ENCODE measurements at places on chromosomes 4 and X.

DNA sequence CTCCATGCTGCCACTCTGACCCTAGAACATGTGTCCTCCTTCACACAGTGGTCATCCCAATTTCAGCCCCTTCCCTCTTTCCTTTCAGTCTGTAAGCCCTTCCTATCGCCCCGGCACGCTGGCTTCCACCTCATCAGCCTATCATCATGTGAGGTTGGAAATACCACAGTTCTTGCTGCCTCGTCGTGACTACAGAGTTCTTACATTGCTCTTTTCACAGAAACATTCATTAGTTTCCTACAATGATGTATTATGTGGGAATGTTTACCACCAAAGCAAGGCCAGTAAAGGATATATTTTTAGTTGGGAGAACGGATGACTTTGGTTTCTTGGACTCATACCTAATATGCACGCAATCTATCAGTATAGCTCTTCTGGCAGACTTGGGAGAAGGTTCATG, 169.5 kb upstream of the BOD1L1 start:
- DNase-seq: no peak

DNA sequence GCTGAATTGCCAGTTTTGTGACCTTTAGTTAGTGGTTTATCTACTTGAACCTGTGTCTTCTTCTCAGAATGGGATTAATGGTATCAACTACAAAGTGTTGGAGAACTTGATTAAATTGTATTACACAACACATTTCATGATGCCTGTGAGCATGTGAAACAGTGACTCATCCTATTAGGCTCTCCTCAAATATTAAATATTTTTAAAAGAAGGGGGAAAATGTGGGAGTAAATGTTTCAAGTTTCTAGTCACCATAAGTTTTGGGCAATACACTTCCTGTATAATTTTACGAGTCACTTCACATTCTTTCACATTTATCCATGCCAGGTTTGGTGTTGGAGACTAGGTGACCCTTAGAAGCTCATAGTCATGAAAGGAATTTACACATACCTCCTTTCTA, 147.0 kb downstream of the HS3ST1 start:
- no peak for DNase-seq

DNA sequence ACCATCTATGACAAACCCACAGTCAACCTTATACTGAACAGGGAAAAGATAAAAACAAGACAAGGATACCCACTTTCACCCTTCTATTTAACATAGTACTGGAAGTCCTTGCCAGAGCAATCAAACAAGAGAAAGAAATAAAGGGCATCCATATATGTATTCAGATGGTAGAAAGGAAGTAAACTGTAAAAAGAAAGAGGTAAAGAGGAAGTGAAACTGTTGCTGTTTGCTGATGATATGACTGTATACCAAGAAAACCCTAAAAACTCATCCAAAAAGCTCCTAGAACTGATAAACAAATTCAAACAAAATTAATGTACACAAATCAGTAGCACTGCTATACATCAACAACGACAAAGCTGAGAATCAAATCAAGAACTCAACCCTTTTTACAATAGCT, 538.7 kb upstream of the PABPC4L start:
- DNase-seq: no peak

DNA sequence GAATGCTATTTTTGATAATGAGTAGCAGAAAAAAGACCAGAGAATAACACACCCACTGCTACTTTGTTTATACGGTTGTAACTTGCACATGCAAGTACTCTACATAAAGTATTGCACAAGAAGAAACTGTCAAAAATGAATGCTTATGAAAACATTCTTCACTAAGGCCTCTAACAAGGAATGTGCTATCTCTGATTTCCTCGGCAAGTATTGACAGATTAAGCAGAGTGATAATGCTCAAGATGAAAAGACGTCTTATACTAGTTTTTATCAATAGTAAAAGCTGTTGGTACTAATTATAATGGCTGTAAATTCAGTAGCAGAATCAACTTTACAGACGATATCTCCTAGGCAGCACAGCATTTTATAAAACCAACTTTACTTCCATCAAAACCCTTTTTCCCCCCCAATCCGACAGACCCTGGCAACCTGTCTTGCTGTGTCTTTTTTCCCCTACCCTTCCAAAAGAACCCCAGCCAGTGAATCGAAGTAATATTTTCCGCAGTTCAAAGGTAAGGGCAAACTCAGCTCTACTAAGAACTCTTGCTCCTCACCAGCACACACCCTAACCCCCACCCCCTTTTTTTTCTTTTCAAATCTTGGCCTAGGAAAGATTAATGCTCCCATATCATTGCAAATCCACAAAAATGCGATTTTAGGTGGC, 1.5 kb downstream of the FRYL start:
- DNase-seq: no peak

DNA sequence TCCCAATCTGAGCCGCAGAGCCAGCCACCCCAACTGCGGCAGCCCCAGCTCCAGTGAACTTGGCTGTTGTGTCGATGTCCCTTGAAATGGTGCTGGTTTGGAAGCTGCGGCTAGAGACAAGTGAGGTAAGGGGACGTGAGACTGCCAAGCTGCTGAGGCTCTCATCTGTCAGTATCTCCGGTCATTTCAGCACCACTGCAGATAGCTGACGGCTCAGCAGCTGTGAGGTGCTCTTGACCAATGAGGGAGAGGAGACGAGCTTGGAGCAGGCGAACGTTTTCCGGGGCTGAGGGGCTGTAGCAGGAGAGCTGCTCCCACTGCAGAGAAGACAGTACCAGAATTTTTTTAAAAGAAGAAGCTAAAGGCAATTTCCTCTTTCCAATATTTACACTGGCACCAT, 175.5 kb upstream of the CASK start:
- no peak for DNase-seq

DNA sequence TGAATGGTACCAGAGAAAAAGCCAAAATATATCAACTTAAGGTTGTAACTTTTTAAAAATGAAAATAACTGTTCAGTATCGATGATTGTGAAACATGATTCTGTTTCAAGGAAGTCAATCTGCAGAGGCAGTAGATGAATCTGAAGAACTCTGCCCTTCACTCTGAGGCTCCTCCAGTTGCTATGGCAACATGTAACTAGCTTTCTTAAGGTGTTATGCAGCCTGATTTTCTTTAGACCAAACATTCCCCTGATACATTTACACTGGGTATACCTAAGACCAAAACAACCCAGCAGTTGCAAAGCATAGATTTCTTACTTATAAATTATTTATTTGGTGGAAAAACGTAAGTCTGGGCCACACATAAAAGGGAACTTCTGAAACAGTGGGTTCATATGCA, 133.6 kb upstream of the RASGEF1B start:
- DNase-seq: no peak

GRCh38 chrX:38260231-38260630, 39.6 kb upstream of the SRPX start:
- DNase-seq: peak; percentile 49

- no peak for DNase-seq
These were observed 14.2 kb downstream of the ELOVL6 start for GRCh38 chr4:110184140-110184790.

GRCh38 chr4:109754093-109754857, 24.4 kb upstream of the PLA2G12A start:
- DNase-seq: no peak

DNA sequence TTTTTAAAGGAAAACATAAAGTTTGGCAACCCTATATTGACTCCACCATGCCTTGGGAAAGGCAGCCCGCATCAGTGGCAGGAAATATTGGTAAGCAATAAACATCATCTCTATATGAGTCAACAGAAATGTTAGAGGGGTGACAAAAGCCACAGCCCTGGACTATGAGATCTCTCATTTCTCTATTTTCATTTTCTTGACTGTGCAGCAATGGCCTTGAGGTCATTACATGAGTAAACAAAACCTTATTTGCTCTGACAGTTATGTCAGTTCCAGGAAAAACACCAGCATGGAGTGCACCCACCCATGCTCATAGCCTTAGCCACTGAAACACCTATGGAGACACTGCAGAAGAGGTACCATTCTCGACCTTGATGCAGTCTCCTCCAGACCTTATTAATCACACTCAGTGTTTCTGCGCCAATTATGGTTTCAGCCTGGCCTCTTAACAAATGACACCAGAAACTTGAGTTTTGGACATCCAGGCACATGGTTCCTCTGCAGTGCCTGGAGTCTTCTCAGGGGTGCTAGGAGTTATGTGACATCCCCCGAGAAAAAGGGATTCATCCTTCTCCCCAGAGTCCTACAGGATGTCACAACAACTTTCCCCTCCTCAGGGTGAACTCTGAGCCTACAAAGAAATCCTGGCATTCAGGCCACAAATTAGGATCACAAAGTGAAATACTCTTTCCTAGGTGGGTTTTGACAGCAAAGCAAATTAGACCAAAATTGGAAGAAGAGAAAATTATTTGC, 16.0 kb upstream of the HPGD start:
- no peak for DNase-seq

GRCh38 chr4:173782660-173783059, 252.6 kb upstream of the HAND2 start:
- no peak for DNase-seq

DNA sequence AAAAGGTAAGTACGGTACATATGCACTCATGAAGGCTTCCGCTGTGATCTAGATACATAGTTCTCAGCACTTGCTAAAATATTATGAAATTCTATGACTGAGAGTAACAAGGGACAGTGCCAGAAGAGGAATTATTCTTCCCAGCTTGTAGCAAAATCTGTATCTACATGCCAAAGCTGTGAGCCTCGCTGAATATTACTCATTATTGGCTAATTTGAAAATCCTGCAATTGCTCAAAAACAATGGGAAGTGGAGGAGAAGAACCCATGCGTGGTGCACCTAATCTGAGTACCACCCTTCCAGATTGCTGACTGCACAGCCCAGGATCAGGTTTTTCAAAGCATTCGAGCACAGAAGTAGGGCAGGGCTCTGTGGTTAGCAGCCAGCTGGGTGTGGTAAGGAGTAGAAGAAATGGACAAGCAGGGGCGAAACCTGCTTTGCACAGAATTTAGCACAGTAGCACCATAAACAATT, 17.4 kb upstream of the PDCL2 start:
- DNase-seq: no peak

- peak; percentile 2 for DNase-seq
These were observed 68.4 kb downstream of the ARHGEF38 start for GRCh38 chr4:105620640-105621323.

- DNase-seq: no peak
These were observed 465.0 kb downstream of the KCTD8 start for GRCh38 chr4:43983610-43984009.

DNA sequence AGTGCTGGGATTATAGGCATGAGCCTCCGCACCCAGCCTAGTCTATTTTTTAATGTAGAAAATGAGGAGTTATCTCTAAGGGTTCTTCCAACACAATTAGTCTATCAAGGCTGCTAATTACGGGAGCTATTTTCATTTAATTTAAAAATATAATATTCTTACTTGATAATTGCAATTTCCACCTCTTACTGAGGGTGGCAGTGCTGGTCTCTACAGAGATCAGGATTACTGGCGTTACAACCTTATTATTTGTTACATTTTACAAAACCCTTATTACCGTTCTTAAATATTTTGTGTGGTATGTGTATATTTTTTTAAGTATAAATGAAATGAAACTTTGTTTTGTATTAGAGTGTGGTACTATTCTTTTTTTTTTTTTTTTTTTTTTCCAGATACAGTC, 17.6 kb upstream of the GK start:
- DNase-seq: no peak

Data from A549 (cell line).